ENCODE measurements at places on chromosomes 1 and 21.

GRCh38 chr1:94543001-94543400 is 1.4 kb upstream of the F3 start:
- no peak for DNase-seq

GRCh38 chr1:27999055-27999454 is 39.3 kb downstream of the XKR8 start:
- no peak for DNase-seq

DNA sequence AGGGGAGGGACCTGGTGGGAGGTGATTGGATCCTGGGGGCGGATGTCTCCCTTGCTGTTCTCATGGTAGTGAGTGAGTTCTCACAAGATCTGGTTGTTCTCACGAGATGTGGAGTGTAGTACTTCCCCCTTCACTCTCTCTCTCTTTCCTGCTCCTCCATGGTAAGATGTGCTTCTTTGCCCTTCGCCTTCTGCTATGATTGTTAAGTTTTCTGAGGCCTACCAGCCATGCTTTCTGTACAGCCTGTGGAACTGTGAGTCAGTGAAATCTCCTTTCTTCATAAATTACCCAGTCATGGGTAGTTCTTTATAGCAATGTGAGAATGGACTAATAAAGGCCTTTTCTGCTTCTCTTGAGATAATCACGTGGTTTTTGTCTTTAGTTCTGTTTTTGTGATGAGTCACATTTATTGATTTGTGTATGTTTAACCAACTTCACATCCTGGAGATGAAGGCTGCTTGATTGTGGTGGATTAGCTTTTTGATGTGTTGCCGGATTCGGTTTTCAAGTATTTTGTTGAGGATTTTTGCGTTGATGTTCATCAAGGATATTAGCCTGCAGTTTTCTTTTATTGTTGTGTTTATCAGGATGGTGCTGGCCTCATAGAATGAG is 45.5 kb downstream of the RABGAP1L start:
- DNase-seq = no peak

DNA sequence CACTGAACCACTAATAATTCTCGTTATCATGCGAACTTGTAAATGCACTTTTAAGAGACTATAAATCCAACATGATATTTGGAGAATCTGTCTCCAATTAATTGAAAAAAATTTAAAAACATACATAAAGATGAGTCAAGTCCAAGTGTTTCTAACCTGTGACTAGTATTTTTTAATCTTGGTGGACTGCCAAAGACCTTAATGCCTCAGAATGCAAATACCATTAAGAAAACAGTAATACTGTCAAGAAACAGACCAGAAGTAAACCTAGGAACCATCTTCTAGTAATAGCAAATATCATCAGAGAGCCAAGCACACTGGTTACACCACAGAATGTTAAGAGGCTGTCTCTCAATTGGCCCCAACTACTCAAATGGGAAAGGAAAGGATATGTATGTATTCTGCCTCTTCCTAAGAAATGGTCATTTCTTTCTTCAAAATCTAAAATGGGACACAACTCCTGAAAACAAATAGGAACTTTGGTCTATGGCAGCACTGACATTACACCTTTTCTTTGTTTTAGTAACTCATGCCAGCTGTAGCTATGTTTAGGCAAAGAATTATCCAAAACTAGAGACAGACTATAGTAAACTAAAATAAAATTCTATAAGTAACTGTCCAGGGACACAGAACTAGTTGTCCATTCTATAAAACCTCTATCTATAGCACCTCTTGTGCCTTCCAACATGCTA is 15.8 kb downstream of the SCYL3 start:
- DNase-seq = no peak

- DNase-seq = no peak
Measured at GRCh38 chr1:9231648-9232332, 2.8 kb upstream of the H6PD start.

GRCh38 chr1:94532077-94532476 is 9.5 kb downstream of the F3 start:
- DNase-seq = no peak

- DNase-seq = no peak
Measured at GRCh38 chr1:47201179-47201578, 11.3 kb upstream of the PDZK1IP1 start.

- DNase-seq = peak; percentile 47
Measured at GRCh38 chr1:181033128-181033798, 520 bp upstream of the MR1 start.

DNA sequence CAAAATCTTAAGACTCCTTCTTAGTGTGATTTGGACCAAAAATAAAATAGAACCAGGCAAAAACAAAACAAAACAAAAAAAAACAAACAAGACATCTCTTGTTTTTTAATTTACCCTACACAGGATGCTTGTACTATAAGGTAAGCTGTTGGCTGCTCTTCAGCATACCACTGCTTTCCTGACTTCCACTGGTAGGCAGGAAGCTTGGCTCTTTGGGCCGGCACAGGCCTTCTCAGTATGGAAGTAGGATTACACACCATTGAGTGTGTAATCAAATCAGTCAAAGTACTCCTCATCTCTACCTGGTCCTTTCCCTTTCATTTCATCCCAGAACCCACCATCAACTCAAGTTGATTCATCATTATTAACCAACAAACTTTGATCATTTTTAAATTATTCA is 61.9 kb upstream of the RGS1 start:
- no peak for DNase-seq

DNA sequence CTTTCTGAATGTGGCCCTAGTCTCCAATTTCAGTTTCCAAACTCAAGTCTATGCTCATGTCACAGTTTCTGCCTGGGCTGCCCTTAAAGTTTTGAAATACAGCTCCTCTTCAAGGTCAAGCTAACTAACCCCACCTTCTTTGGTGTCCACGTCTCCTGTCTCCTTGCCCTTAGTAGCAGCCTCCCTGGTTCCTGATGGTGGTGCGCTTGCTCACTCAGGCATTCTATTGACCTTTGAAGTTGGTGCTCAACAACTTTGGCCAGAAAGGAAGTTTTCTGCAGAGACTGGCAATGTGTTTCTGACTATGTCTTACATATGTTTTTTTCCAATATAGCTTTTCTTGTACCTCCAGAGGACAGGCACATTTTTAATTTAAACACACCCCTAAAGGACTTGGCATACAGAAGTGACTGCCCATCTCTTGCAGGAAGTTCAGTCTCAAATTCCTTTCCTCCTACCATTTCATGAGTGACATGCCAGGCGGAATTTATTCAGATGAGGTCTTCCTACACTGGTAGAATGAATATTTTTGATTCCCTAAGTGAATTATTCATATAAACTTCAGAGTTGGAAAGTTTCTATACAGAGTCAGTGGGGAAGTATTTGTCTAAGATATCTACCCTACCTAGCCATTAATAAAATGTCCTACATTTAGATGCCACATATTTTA is 364.3 kb upstream of the USP24 start:
- DNase-seq = no peak

- DNase-seq = no peak
Measured at GRCh38 chr1:215507119-215507518, 60.0 kb upstream of the KCTD3 start.

- no peak for DNase-seq
Measured at GRCh38 chr1:158107916-158108315, 72.8 kb upstream of the CD1D start.

- DNase-seq = no peak
Measured at GRCh38 chr1:159993911-159994310, 37.9 kb downstream of the PIGM start.

DNA sequence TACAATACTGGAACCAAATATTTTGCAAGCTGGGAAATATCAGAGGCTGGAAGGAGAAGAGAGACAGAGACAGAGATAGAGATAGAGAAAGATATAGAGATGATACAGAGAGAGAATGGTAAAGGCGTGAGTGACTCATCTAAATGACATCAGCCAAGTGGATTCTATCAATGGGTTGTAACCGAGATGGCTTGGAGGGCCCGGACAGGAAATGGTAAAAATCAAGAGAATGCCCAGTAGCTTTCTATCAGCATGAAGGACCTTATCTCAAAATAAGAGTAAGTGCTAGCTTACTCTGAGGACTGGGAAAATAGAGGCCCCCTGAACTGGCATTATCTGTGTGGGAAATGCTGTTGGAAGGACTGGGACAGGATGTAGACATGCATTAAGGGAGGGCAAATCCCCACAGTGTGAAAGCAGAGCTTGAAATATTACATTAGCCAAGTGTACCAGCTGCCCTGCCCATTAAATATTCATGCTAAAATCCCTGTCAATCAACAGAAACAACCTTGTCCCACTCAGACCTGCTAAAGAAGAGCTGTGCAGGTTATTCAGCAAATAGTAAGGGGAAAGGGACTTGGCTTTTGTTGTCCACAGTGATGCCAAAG is 76.6 kb upstream of the ZNF644 start:
- DNase-seq = no peak

DNA sequence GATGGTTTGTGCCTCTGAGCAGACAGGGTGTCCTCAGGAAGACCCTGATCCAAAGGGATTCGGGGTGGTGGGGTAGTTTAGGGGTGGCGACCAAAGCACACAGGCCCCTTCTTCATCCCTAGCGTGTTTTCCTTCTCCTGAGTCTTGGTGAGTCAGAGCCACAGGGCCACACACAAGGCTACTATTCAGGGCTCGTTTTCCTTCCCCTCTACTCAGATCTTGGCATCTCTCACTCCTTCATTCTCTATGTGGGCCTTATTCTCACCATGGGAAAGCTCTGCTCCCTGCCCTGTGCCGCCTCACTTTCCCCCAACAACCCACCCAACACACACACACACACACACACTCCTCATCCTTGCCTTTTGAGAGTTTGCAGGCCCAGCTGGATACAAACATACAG is 43.6 kb upstream of the WNT2B start:
- no peak for DNase-seq

DNA sequence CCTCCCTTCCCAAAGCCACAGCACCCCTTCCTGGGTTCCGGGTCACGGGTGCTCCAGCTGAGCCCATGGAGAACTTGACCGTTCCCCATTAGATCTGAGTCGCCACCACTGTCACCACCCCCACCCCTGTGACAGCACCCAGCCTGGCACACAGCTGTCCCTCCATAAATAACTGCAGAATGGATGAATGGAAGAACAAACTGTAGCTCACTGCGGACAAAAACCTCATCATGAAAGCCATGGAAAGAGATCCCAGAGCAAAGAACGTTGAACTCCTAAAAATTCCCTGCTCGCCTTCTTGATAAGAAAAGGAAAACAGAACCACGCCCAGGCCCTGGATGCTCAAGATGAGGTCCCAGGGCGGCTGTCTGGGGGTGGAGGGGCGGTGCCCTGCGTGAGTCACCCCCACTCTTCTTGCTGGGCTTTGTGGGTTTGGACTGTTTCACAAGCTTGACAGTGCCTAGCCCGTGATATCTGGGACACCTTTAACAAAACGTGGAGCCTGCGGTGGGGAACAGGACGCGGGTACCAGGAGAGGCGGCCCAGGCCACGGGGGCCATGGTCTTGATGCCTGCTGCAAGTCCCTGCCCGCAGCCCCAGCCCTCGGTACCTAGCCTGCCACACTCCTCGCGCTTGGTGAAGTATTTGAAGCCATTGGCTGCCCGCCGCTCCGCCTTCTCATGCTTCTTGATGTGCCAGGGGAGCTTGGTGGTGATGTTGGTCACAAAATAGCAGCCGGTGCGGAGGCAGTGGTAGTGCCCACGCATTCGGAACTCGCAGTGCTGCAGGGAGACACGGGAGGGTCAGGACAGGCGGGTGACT is 151.9 kb downstream of the CASZ1 start:
- DNase-seq = peak; percentile 13

GRCh38 chr1:64171797-64172281 is 31.6 kb upstream of the UBE2U start:
- DNase-seq = no peak

DNA sequence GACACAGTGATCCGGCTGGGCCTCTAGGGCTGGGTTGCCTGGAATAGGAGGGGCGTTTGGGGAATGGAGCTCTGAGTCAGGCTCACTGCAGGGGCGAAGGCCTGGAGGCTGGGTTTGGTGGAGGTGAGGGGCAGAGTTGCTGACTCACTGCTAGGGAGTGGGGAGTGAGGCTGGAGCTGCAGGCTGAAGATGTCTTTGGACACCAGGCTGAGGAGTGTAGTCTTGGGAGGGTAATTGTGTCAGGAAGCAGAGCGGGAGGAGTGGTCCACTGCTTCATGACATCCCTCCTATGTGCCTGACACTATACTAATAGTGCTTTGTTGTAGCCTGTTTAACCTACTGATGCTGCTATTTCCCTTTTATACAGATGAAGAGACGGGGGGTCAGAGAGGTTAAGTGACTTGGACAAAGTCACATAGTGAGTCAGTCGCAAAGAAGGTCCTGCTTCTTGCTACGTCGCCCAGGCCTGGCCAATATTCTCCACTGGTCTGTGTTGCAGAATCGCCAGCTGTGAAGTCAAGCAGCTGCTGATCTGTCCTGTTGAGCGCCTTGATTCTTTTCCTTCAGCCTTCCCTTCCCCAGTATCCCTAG is 13.6 kb downstream of the ACTL8 start:
- no peak for DNase-seq

- DNase-seq = no peak
Measured at GRCh38 chr21:44520326-44521300, 19.4 kb downstream of the KRTAP10-1 start.

DNA sequence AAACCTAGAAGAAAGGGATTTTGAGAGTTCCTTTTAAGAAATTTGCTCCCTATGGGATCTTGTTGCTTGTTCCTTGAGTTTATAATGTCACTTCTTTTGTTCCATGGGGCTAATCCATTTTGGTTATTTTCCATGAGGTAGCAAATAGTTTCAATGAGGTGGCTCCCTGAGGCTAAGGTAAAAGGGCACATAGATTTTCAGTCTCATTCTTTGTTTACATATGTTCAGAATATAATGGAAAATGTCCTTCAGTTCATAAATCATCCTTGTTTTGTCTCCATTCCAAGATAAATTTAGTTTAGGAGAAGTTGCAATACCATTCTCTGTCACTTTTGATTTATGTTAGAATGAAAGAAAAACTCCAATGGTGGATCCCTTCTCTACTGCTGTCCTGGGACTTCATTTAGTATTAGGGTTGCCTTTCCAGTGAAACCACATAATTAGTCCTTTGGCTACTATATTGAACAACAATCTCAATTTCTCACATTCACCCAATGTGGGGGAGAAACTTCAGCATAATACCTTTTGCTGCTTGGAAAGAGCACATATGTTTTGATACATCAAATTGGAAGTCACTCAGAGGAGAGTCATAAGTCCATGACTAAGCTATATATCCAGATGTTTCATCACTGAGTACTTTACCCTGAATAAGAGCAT is 80.9 kb upstream of the ADAMTS5 start:
- DNase-seq = no peak

DNA sequence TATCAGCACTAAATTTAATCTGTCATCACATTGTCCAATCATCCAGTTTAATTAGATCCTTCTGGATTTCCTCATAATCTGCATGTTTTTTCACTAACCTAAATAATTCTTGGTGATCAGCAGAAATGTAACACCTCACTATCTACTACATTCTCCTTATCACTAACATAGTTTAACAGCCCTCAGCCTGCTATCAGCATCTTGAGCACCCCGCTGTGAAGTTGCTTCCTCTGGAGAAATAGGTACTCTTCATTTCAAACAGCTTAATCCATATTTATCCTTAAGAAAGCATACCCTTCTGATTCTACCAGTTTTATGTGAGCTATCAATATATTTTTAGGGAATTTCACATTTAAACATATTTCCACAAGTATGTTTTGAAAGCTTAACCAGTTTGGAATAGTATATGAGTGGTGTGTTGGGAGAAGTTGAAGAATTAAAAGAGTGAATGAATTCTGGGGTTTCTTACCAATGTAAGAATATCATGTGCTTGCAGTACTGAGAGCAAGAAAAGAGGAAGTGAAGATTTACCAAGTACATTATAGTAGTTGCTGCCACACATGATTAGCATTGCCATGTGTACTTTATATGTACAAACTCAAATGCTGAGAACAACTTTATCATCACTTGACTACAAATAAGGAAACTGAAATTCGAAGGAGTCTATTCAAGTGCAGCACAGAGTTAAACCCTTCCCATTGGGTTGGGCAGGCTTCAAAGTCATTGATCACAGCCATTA is 771.1 kb upstream of the ADGRL4 start:
- DNase-seq = no peak
